HFFc6 (cell line): ENCODE measurements at places on chromosomes 1 and 21. TPM values are rescaled to one million over a fixed set of nuclear protein-coding genes. Genes with fewer than 3 reads are reported as not detected.

Gene HAX1
- 119 to 129 TPM (median 123 TPM) in 3 replicates for total RNA-seq

Gene PAFAH2
- total RNA-seq = 9.6 and 11.7 TPM in 2 replicates

Gene KRTAP10-9
- total RNA-seq = not detected in 2 replicates

Gene TNFRSF25
- 2.3 to 3.3 TPM (median 2.7 TPM) in 3 replicates for total RNA-seq

Gene IGFN1
- not detected in 3 replicates for total RNA-seq

Gene NOS1AP
- total RNA-seq = 0.39 to 0.59 TPM (median 0.42 TPM) in 3 replicates

Gene FCMR
- total RNA-seq = 0.20 to 0.77 TPM (median 0.46 TPM) in 3 replicates

Gene TRIM58
- total RNA-seq = not detected in 3 replicates

Gene KRTAP7-1
- not detected in 2 replicates for total RNA-seq

Gene RIPK4
- total RNA-seq = 0.05 to 0.11 TPM (median 0.08 TPM) in 3 replicates

Gene OPRD1
- total RNA-seq = not detected in 3 replicates

Gene TMOD4
- total RNA-seq = 0.45 to 0.50 TPM in 2 of 3 replicates, not detected in the other

Gene RHOU
- 0.31 and 0.42 TPM in 2 replicates for total RNA-seq

Gene C1orf226
- 0.18 to 0.33 TPM (median 0.23 TPM) in 3 replicates for total RNA-seq

Gene DYNLT5
- 0.76 to 2.1 TPM (median 1.6 TPM) in 3 replicates for total RNA-seq

Gene AQP10
- not detected in 3 replicates for total RNA-seq

Gene ZNF281
- total RNA-seq = 37.2 to 44.8 TPM (median 38.0 TPM) in 3 replicates

Gene NEK2
- total RNA-seq = 10.2 to 25.7 TPM (median 18.7 TPM) in 3 replicates

Gene HSD3B1
- total RNA-seq = not detected in 3 replicates

Gene LIN28A
- total RNA-seq = not detected in 3 replicates

Gene TTC13
- total RNA-seq = 11.0 to 14.4 TPM (median 12.1 TPM) in 3 replicates
